ENCODE measurements at places on chromosomes 1 and 21. TPM values are rescaled to one million over a fixed set of nuclear protein-coding genes. Genes with fewer than 3 reads are reported as not detected.

Gene STXBP3
- polyA plus RNA-seq: 14.8 TPM

Gene MECR
- polyA plus RNA-seq: 31.1 TPM

DNA sequence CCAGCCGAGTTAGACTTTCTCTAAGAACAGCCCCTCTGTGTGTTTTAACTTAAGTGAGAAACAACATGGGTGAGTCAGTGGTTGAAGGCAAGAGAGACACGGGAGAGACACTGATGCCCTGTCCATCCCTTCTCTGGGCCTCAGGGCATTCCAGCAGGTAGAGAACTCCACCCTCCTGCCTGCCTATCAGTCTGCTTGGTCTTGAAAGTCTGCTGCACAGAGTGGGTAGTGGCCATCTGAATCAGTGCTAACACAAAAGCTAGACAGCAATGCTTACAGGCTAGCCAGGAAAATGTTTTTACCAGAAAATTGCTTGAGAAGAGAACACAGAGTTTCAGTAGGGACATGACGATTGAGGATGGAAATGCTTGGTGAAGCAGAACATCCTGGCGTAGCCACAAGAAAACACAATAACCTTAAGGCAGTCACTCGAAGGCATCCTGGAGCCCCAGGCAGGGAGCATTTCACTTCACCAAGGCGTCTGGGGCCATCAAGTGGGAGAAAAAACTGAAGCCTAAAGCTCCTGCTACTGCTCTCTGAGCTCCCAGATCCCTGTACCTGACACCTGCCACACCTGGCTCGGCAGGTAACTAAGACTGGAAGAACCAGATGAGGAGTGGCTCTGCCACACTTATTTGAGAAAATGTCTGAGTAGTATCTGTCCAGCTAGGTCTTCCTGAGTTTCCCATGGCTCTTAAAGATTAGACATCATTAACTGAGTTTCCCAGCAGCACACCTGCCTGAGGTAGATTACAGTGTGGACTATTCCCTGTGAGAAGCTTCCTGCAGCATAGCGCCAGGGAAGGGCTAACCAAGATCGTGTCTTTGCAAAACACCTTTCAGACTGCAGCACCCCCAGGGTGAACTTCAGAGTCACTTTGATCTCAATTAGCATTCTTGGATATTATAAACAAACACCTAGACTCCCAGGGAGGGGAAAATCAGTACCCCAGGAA, 18.1 kb upstream of the LBR start:
- DNase-seq: no peak

DNA sequence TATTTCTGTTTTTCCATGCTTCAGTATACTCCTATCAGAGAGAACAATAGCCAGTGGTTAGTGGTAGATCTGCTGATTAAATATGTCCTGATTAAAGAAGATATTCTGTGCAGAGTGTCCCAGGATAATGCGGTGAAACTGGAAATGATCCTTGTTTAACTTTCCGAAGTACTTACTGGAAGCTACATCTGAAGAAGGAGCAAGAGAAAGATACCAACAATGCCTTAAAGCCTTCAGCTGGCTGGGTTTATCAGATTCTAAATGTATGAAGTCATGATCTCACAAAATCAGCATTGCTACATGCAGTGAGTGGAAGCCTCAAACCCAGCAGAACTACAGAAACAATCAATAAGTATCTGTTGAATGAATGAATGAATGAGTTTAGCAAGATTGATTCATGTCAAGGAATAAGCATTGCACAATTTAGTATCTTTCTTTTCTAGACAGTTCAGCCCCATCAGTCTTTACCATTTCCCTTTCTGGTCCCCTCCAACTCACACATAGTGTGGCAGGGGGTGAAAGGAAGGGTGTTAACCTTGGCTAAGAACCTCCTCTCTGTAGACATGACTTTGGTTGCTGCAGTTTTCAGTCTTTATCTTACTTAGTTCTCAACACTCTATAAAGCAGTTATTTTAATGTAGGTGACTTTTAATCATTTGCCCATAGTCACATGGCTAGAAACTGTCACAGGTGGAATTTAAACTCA, 24.7 kb upstream of the DNASE2B start:
- DNase-seq: no peak

- no peak for DNase-seq
Observed at GRCh38 chr1:191699343-191699742, 458.9 kb upstream of the RGS18 start.

- no peak for DNase-seq
Observed at GRCh38 chr1:177585302-177586220, 384.3 kb downstream of the SEC16B start.

DNA sequence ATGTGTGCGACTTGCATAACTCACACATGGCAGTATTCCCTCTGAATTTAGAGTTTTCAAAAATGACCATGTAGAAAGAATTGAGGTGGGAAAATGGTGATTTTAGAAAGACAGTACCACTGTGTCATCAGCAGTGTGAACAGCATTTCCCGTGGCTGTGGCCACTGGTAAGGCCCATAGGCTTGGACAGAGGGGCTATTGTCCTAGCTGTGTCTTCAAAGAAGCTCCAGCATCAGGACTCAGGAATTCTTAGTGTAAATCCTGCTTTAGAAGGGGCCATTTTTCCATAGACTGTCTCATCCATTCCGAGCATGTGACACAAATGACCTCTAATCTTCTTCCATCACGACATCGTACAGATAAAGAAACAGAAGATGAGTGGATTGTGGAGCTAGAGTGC, 119.3 kb upstream of the BACE2 start:
- no peak for DNase-seq

All from brain (organoid and tissue), 16 donors.